ENCODE measurements at places on chromosomes 11 and 22.

GRCh38 chr11:120703358-120704152 is 192.0 kb downstream of the GRIK4 start:
- DNase-seq = no peak

DNA sequence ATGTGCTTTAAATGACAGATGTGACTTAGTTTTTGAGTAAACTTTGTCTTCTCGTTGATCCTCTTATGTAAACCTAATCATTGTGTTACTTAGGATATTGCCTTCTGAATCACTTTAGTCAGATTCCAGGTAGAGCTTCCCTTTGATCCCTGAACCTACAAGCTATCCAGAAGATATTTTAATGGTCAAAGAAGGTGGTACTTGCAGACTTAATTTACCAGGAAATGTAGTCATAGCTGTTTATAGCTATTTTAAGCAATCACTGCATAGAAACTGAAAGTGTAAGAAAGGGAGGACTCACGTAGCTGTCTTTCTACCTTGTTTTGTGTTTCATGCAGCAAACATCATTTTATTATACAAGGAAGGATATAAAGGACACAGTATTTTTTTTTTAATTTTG is 189.5 kb downstream of the DDX10 start:
- DNase-seq = no peak

DNA sequence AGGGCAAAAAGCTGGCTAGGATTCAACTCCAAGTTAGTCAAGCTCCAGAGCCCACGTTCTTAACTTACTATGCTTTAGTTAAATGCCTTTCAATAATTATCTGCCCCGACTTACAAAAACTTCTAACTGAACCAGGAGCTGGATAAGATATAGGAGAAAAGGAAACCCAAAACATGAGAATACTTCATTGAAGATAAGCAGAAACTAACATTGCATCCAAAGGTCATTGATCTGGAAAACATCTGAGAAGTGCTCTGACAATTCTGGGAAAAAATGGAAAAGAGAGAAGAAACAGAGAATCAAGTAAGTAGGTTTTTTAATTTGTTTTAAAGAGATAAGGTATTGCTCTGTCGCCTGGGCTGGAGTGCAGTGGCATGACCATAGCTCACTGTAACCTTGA is 27.2 kb downstream of the ACAT1 start:
- no peak for DNase-seq

DNA sequence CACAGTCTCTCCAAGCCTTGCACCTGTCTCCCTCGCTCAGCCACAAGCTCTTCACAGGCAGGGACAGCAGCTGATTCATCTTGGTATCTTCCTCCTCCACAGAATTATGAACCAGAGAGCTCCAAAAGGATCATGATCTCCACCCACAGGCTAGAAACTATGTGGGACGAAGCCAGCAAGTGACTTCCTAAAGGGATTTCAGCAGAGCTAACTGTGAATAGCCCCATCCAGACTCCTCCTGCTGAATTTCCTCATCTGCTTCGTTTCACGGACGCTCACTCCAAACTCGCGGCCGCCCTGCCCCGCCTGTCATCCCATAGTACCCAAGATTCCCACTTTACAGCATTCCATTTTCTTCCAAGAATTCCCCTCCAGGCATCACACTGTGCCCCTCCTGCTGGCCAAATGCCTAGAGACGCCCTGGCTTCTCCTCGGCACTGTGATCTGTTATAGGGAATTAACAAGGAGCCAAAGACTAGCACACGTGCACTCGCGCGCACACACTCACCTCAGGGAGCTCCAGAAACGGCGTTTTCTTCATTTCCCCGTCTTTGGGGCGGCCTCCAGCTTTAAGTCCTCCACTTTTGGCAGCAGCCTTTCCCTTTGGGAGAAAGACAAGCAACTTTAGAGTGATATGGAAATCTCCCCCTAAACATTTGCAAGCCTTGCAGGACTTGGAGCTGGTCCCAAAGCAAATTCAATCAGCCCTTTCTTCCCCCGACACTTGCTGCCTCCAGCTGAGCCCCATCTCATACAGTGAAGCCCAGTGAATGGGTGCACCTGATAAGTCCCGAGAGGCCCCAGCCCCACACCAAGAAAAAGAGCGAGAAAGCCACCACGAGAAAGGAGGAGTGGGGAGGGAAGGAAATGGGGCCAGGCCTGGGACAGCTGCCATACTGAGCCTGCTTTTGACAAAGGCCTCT is 35.5 kb downstream of the SPATA19 start:
- no peak for DNase-seq

DNA sequence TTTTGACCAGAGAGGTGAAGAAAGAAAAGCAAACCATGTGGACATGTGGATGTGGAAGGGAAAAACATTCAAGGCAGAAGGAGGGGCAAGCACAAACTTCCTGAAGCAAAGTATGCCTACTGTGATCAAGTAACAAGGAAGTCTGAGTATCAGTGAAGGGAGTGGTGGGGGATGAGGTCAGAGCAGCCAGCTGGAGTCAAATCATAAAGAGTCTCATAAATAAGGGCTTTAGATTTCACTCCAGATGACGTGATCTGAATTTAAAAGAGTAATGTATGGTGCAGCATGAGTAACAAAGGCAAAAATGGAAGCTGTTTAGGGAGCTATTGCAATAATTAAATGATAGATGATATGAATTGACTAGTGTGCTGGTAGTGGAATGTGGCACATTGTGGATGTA is 665.4 kb upstream of the CCDC90B start:
- DNase-seq = no peak

DNA sequence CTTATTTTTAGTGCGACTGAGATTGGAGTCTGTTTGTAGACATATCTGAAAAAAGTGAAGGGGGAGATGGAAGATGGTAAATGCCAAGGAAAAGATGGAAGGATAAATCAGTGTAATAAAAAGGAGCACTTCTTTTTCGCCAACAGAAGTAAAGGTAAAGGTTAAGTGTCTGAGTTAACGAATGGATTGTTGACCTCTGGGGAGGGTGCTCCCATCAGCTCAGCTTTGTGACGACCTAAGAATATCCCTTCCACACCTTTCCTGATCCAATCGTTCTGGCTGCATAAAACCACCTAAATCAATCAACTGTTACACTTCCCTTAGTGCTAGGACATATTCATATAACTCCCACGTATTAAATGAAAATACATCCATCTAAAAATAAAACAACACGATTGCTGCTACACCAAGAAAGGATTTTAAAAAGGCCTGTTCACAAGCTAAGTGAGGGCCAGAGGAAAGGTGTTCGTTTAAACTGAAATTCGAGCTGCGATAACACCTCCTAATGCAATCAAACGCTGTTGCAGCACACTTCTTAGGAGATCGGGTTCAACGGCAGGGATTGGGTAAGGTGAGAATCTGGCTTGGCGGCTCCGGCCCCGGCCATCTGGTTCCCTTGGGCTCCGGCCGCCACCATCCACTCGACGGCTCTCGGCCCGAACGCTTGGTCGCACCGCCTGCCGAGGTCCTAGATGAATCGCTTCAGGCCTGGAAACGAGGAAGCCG is 658 bp downstream of the C11orf71 start:
- DNase-seq = no peak

- peak; percentile 22 for DNase-seq
Observed at GRCh38 chr11:18697576-18697975, 1.0 kb upstream of the TMEM86A start.

DNA sequence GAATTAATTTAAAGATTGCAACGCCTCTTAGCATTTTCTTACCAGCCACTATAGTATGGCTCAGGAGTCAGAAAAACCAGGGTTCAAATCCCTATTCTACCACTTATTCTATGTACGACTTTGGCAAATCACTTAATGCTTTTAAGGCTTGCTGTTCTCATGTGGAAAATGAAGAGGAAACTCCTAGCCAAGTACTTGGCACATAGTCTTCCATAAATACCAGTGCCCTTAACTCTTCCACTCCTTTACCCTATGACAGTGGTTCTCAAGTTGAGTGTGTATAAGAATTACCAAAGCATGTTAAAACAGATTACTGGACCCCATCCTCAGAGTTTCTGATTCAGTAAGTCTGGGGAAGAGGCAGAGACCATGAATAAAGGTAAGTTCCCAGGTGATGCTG is 107.6 kb downstream of the RBFOX2 start:
- DNase-seq = no peak

DNA sequence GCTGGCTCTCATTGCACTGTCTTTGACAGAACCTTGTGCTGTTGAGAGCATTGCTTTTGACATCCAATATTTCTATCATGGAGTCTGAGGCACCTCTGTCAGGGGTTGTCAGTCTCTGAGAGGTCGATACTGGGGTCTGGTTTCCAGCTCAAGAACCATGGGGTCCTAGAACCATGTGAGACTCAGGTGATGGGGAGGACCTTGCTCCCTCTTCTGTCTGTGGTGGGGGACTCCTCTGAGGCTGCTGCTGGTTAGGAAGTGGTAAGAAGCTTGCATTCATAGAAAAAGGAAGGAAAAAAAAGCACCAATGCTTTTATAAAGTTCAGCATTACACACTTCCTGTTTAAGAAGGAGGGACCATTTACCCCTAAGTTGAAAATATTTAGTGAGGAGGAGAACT is 91.8 kb upstream of the CD44 start:
- no peak for DNase-seq

GRCh38 chr11:121249039-121249663 is 43.4 kb upstream of the SC5D start:
- DNase-seq = peak; percentile 26

All from EL (cell line).